ENCODE measurements at places on chromosomes 2 and 18.

DNA sequence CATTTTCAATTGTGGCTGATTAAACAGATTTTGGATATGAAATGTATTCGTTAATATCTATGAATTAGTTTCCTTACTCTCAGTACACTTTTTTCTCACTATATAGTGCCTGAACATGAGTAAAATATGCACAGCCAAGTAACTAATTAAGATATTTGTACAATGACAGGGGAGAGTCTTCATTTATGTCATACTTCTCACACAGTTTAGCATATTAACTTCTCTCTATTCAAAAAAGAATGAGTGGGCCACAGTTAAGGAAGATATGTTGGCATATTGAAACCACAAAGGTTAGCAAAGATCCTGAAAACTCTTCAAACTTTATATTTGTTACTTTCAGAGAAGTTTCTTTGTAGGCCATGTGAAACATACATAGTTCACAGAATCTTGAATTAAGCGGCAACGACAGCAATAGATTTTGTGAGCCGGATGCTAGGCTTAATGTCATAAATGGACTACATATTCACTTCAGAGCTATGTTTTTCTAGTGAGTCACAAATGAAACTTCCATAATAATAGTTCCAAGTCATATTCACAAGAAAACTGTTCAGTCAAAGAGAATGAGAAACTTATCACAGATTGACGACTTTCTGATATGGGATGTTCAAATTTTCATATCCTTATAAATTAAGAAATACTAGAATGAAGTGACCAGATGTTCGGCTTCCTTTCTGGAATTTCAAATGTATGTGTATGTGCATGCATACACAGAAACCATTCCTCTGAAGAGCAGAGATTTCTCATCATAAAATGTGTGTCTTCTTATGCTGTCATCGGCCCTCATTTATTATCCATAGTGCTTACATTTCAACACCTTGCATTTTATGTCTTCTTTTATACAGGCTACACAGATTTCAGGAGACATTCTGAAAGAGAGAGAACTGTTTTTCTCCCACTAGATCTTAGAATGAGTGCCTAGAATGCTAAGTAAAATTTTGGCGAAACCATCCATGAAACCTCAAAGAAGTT is 584.0 kb downstream of the SATB2 start:
- no peak for DNase-seq

GRCh38 chr18:23238152-23238531 is 102.9 kb downstream of the CABLES1 start:
- no peak for DNase-seq

GRCh38 chr2:104769096-104769495 is 84.8 kb upstream of the POU3F3 start:
- no peak for DNase-seq

GRCh38 chr2:185130685-185131084 is 532.4 kb downstream of the ZNF804A start:
- DNase-seq: no peak

DNA sequence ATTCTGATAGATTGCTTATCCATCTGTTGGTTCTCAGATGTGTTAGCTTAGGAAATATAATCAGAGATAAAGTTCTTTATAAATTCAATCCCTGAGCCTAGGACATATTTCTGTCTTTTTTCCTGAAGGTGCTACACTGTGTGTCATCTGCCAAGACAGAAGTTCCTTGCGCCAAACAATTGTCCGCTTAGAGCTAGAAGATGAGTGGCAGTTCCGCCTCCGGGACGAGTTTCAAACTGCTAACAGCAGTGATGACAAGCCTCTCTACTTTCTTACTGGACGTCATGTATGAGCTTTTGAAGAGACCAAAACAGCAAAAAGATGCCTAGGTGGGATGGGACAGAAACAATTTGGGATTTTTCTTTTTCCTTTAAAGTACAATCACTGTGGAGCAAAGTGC is 78.0 kb downstream of the ESCO1 start:
- DNase-seq: no peak

- no peak for DNase-seq
Measured at GRCh38 chr2:194867328-194867727, 789.7 kb upstream of the SLC39A10 start.

GRCh38 chr2:193869564-193869963 is 1674.8 kb upstream of the TMEFF2 start:
- DNase-seq: no peak

DNA sequence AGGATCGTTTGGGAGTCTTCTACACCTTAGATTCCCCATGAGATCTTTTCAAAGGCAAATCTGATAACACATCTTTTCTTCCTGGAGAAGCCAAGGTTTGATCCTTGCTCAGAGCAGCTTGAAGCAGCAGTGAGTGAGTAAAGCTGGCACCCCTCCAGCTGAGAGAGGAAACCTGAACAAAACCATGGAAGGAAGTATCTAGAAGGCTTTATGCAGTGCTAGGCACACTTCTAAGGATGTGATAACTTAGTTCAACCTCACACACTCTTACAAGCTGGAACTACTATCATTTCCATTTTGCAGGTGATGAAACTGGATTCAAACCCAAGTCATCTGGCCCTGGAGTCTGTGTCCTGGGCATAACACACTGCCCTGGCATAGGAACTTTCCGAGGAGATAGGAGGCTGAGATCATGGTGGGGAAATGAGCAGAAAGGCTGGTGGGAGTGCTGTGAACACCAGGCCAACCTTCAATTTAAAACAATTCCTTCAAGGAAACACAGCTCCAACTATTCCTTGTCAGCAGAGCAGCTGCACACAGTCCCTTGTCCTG is 71.2 kb downstream of the CTAGE1 start:
- DNase-seq: no peak
